Vagina (tissue), 2 donors: ENCODE measurements at places on chromosomes 4 and X. TPM values are rescaled to one million over a fixed set of nuclear protein-coding genes. Genes with fewer than 3 reads are reported as not detected.

Gene RBM46
- total RNA-seq: not detected

Gene CDX4
- not detected for total RNA-seq

Gene ADH1C
- 25.3 TPM for total RNA-seq

Gene YTHDC1
- total RNA-seq: 61.4 TPM

Gene GAGE1
- not detected for total RNA-seq

Gene SOX3
- not detected for total RNA-seq

Gene STAG2
- total RNA-seq: 54.0 TPM
